ENCODE measurements at places on chromosomes 2 and 18. TPM values are rescaled to one million over a fixed set of nuclear protein-coding genes. Genes with fewer than 3 reads are reported as not detected.

Gene TCF23
- not detected for total RNA-seq

Gene RGPD4
- 0.10 TPM for total RNA-seq

Gene CNDP1
- not detected for total RNA-seq

- DNase-seq: peak; percentile 30
- H3K4me1 ChIP-seq: peaks cover 17% of the 10 kb centered on the region
- no peak within 1 kb of the TSS for H3K27ac ChIP-seq
- peak within 1 kb of the TSS; percentile 69 for H3K4me3 ChIP-seq
Observed at GRCh38 chr18:23134780-23135549, at the start of gene CABLES1. TSS of gene CABLES1 (plus strand) at chr18:23135485. CDS start at chr18:23135763, 278 bp downstream.

GRCh38 chr2:226835420-226835795 lies 446 bp upstream of the RHBDD1 start:
- peaks cover 49% of the 10 kb centered on the region for H3K36me3 ChIP-seq
- no peaks in the 10 kb centered on the region for H3K27me3 ChIP-seq
- H3K27ac ChIP-seq: peak overlapping the region; percentile 100
- H3K4me3 ChIP-seq: peak overlapping the region; percentile 97
- no peak for DNase-seq
- peaks cover 59% of the 10 kb centered on the region for H3K4me1 ChIP-seq

DNA sequence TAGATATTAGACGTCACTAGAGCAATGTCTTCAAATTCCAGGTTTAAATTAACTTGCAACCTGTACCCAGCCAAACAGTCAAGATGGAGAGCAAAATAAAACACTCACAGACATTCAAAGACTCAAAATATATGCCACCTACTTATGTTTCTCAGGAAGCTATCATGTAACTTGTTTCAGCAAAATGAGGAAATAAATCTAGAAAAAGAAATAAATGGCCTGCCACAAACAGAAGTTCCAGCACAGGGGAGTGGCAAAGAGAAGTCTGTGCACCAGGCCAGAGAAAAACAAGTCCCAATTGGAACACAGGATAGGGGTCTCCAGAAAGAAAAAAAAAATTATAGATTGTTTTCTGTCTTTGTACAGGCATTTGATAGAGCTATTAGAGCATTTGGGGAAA lies 96.7 kb downstream of the LRP2 start:
- peaks cover 4% of the 10 kb centered on the region for H3K27me3 ChIP-seq
- no peaks in the 10 kb centered on the region for H3K4me1 ChIP-seq
- no peaks in the 10 kb centered on the region for H3K36me3 ChIP-seq
- no peak for DNase-seq
- no peak overlapping the region for H3K4me3 ChIP-seq

DNA sequence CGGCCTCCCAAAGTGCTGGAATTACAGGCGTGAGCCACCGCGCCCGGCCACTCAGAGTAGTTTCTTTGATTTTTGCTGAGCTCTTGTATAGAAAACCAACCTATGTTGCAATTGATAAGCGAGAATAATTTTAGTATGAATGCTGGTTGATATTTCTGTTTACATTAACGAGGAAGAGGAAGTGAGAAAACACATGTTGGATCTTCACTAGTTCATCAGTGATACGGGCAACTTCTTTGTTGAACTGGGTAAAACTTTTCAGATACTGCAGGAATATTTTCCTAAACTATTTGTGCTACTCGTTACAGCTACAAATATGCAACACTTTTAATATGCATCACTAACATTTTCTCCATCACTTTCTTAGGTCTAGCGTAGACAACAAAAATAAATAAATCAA lies 67.9 kb upstream of the SLC25A52 start:
- H3K4me1 ChIP-seq: no peaks in the 10 kb centered on the region
- no peak for DNase-seq
- H3K4me3 ChIP-seq: no peak overlapping the region
- H3K27me3 ChIP-seq: no peaks in the 10 kb centered on the region
- H3K36me3 ChIP-seq: peaks cover 18% of the 10 kb centered on the region
- H3K27ac ChIP-seq: no peak overlapping the region

GRCh38 chr2:2039826-2040225 lies 291.2 kb downstream of the MYT1L start:
- no peaks in the 10 kb centered on the region for H3K4me1 ChIP-seq
- no peak for DNase-seq
- no peaks in the 10 kb centered on the region for H3K27me3 ChIP-seq
- no peak overlapping the region for H3K27ac ChIP-seq
- no peaks in the 10 kb centered on the region for H3K36me3 ChIP-seq

DNA sequence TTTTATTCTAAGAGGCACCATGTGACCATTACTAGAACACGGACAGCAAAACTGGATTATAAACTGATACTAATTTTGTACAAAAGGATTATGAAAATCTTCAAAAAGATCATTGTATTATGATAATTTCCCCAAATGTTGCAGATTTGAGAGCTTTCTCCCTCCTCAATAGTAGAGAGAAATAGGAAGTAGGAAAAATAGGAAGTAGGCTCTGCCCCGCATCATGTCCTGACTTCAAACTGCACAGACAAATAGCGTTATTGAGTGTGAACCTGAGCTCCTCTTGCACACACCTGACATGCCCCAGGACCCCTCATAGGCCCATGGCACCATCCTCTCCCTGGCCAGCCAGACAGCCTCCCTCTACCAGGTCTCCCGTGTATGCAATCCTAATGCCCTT lies 25.4 kb downstream of the CHRNA1 start:
- DNase-seq: no peak
- peaks cover 25% of the 10 kb centered on the region for H3K27me3 ChIP-seq
- H3K4me3 ChIP-seq: no peak overlapping the region

Gene STON1
- total RNA-seq: 3.0 TPM

DNA sequence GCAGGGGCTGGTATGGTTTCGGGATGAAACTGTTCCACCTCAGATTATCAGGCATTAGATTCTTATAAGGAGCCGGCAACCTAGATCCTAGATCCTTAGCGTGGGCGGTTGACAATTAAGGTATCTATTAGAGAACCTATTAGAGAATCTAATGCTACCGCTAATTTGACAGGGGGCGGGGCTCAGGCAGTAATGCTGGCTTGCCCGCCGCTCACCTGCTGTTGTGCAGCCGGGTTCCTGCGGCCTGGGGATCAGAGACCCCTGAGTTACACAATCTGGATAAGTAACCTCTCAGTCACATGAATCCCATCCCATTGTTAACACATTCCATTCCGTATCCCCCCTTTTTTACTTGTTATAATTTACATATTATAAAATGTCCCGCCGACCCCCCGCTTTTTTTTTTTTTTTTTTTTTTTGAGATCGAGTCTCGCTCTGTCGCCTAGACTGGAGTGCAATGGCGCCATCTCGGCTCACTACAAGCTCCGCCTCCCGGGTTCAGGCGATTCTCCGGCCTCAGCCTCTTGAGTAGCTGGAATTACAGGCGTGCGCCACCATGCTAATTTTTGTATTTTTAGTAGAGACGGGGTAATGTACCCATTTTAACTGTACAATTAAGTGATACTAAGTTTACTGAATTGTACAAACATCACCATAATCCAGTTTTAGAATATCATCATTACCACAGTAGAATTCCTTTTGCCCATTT lies 42.0 kb upstream of the GPD2 start:
- H3K4me1 ChIP-seq: peaks cover 15% of the 10 kb centered on the region
- H3K27me3 ChIP-seq: no peaks in the 10 kb centered on the region
- H3K4me3 ChIP-seq: no peak overlapping the region

DNA sequence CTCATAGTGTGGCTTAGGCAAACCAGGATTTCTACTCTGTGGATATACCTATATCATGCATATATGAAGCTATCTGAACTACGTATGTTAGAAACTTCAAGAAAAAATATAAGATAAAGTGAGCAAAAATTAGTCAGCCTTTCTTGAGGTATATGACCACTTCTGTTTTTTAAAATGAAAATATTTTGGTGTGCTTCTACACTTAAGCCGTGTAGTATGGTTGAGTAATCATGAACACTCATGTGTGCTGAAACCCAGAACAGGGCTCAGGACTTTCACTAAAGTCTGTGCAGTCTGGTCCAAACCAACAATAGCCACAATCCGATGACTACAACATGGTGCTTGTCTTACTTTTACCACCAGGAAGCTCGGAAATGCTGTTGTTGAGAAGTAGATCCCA lies 48.9 kb upstream of the TMEM177 start:
- H3K4me3 ChIP-seq: no peak overlapping the region
- DNase-seq: no peak
- H3K36me3 ChIP-seq: no peaks in the 10 kb centered on the region
- no peak overlapping the region for H3K27ac ChIP-seq
- peaks cover 14% of the 10 kb centered on the region for H3K27me3 ChIP-seq
- H3K4me1 ChIP-seq: no peaks in the 10 kb centered on the region

DNA sequence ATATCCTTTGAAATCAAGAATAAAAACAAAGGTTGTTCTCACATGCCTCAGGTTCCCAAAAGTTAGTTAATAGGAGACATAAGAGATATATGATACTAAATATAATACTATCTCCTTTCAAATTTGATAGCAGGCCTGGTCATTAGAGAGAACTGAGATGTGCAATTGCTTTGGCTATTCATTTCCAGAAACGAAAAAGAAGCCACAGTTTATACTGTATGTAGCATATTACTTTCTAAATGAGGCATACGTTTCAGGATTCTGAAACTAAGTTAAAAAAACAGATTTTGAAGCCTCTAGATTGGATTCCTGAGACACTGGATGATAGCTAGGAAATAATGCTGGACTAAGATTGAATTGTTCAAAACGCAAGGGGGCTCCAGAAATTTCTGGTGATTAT lies 7.1 kb downstream of the PPP1R1C start:
- H3K36me3 ChIP-seq: no peaks in the 10 kb centered on the region
- H3K4me3 ChIP-seq: no peak overlapping the region
- DNase-seq: no peak
- H3K27ac ChIP-seq: no peak overlapping the region
- H3K27me3 ChIP-seq: peaks cover 7% of the 10 kb centered on the region

DNA sequence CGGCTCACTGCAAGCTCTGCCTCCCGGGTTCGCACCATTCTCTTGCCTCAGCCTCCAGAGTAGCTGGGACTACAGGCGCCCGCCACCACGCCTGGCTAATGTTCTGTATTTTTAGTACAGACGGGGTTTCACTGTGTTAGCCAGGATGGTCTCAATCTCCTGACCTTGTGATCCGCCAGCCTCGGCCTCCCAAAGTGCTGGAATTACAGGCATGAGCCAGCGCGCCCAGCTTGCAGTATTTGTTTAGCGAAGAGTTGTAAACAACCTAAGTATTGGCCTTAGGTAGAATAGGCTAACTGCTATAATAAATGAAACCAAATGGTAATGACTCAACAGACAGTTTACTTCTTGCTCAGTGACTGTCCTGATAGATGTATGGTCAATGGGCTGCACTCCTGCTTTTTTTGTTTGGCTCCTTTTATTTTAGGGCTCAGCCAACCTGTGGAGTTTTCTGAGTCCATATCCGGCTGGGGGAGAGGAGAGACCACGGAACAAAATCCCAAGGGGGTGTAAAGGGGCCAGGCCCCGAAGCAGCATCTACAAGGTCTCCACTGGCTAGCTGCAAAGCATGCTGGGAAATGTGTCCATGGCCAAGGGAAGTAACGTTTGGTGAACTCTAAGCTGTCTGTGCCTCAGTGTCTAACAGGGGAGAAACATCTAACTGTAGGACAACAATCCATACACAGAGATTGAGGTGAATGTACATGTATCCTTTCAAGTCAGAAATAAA lies 841.0 kb upstream of the ID2 start:
- H3K27ac ChIP-seq: no peak overlapping the region
- no peak overlapping the region for H3K4me3 ChIP-seq
- H3K36me3 ChIP-seq: peaks cover 5% of the 10 kb centered on the region
- DNase-seq: no peak
- no peaks in the 10 kb centered on the region for H3K27me3 ChIP-seq
- peaks cover 16% of the 10 kb centered on the region for H3K4me1 ChIP-seq

DNA sequence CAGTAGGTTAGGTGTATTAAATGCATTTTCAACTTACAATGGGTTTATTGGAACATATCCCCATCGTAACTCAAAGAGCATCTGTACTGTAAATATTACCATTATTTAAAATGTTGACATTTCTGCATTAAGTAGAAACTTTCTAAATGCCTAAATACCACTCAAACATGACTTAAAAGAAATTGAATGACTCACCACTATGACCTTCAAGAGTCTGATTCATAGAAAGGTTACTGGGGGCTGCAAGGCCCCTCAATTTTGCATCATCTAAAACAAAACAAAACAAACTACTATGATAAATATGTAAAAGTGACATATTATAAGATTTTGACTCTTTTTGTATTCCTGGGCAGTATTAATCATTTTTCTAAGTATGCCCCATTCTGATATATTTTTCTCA lies 7.6 kb downstream of the WDR35 start:
- peaks cover 2% of the 10 kb centered on the region for H3K36me3 ChIP-seq
- peaks cover 3% of the 10 kb centered on the region for H3K4me1 ChIP-seq
- H3K4me3 ChIP-seq: no peak overlapping the region
- no peaks in the 10 kb centered on the region for H3K27me3 ChIP-seq

Gene ITGA4
- total RNA-seq: 265 TPM

DNA sequence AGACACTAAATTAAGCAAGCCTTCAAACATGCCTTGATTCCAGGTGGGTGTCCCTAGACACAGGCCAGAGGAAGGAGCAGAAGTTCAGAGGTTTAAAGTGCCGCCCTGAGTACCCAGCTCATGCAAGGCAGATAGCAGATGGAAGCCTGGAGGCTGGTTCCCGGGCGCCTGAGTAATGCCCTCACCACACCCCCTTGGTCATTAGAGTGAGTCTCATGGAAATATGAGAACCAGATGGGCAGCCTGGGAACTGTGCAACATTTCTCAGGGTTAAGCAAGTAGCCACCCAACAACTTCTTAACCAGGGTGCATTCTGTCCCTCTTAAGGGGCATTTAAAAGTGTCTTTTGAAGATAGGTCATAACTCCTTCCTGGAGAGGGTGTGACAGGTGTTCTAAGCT lies 44.1 kb downstream of the TGFA start:
- H3K4me3 ChIP-seq: no peak overlapping the region
- H3K27ac ChIP-seq: no peak overlapping the region
- no peaks in the 10 kb centered on the region for H3K36me3 ChIP-seq
- no peaks in the 10 kb centered on the region for H3K4me1 ChIP-seq
- H3K27me3 ChIP-seq: no peaks in the 10 kb centered on the region

DNA sequence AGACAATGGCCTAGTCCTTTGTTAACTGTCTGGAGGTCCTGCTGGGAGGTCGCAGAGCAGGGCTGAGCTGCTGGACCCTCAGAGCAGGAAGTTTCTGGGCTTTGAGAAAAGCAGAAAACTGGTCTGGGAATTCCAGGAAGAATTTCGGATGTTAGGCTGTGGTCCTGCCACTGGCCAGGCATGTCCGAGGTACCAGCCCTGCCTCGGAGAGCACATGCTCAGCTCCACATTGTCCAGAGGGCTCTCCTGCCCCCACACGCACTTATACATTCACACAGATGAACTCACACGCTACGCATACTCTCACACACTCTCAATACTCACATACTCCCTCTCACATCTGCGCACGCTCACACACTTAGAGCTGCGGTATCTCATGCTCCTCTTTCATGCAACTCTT lies 146.1 kb downstream of the NCK2 start:
- H3K4me3 ChIP-seq: no peak overlapping the region
- H3K36me3 ChIP-seq: peaks cover 73% of the 10 kb centered on the region
- H3K4me1 ChIP-seq: peaks cover 28% of the 10 kb centered on the region
- no peak overlapping the region for H3K27ac ChIP-seq
- no peak for DNase-seq
- H3K27me3 ChIP-seq: no peaks in the 10 kb centered on the region
